Activated CD4-positive, alpha-beta T cell treated with anti-CD3 and anti-CD28 coated beads for 4 hours (primary cell): ENCODE measurements at places on chromosomes 5 and 9.

- DNase-seq: no peak
Observed at GRCh38 chr5:180290568-180291233, 1.2 kb downstream of the MAPK9 start.

DNA sequence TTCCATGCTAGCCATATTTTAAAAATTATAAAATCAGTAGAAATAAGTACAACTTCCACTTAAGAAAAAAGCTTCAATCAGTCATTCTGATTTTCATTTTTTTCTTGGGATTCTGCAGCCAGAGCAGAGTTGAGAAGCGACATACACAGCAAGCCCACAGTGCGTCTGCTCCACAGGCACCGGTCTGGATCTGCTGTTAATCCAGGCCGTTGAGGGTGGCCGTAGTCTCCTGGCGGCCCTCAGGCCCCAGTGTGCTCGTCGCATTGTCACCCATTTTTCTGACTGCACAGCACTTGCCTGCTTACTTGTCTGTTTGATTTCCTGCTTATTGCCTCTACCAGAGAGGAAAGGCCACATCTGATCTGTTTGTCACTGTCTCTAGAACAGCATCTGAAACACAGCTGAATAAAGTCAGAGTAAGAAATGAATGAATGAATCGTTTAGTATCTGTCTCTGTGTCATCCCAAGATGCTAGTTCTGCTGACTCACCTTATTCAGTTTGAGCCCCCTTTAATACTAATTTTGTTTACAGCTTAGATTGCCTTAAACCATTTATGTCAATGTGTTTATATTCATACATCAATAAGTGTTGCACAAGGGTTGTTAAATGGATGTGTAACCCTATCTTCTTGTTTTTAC lies 11.6 kb upstream of the ASPN start:
- no peak for DNase-seq

- DNase-seq: no peak
Observed at GRCh38 chr5:170315154-170315553, 17.6 kb upstream of the LCP2 start.

DNA sequence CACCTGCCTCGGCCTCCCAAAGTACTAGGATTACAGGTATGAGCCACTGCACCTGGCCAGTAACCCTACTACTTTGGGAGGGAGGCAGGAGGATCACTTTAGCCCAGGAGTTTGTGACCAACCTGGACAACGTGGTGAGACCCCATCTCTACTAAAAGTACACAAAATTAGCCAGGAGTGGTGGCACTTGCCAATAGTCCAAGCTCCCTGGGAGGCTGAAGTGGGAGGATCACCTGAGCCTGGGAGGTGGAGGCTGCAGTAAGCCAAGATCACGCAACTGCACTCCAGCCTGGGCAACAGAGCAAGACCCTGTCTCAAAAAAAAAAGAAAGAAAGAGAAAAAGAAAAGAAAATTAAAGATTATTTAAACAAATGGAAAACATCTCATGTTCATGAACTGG lies 10.3 kb downstream of the GDF9 start:
- DNase-seq: no peak

GRCh38 chr5:132224716-132225115 lies 2.9 kb downstream of the P4HA2 start:
- DNase-seq: no peak

DNA sequence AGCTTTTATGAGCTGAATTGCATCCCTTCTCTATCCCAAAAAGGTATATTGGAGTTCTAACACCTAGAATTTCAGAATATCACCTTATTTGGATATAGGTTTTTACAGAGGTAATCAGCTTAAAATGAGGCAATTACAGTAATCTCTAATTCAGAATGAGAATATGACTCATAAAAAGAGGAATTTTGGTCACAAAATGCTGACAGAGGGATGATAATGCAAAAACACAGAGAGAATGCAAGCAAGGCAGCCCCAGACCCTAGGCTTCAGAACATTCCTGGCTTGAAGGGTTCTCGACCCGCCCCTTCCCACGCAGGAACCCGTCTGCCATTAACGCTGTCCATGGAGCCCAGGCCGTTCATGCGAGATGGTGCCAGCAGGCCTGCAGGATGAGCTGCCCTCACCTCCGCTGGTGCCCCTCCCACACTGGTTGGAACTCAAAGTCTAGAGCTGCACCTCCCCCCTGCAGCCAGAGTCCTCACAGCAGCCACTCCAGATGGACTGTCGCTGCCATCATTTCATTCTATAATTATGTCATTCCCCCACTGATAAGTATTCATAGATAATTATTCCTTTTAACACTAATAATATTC lies 1173.4 kb upstream of the ACO1 start:
- no peak for DNase-seq

GRCh38 chr5:74040065-74040551 lies 414.1 kb downstream of the ARHGEF28 start:
- DNase-seq: no peak

GRCh38 chr9:94799578-94800264 lies 73.2 kb downstream of the AOPEP start:
- DNase-seq: no peak

GRCh38 chr5:103411711-103412110 lies 150.9 kb downstream of the NUDT12 start:
- no peak for DNase-seq

DNA sequence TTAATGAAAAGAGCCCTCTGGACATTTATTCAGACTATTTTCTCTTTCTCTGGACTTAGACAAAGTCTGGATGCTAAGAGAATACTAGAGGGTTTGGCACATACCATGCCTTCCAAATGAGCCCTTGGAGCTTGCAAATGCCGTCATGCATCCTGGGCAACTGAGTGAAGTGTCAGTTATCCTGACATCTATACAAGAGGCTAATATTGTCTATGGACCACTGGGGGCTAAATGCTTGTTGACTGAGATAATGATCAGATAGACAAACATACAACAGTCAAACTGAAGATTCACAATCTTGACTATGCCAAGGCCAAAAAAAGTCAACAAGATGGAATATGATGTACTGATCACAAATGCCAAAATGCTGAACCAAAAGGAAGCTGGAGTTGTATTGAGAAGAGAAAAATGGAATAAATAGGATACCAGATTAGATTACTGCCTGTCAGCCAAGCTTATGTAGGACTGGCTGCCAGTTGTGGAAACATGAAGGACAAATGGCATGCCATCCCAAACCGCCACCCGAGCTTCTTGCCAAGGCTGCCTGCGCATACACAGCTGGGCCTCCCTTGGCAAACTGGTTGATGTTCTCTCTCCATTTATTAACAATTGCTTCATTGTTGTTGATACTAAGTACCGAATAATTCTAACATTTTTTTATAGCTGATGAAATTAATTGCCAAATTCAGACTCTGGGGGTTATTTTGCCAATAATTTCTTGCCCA lies 240.1 kb upstream of the GRAMD2B start:
- DNase-seq: no peak

GRCh38 chr5:159911349-159911748 lies 4.9 kb upstream of the ADRA1B start:
- DNase-seq: no peak

GRCh38 chr5:32501071-32502002 lies 56.8 kb upstream of the ZFR start:
- no peak for DNase-seq

GRCh38 chr5:89308606-89309040 lies 425.6 kb upstream of the MEF2C start:
- DNase-seq: no peak

DNA sequence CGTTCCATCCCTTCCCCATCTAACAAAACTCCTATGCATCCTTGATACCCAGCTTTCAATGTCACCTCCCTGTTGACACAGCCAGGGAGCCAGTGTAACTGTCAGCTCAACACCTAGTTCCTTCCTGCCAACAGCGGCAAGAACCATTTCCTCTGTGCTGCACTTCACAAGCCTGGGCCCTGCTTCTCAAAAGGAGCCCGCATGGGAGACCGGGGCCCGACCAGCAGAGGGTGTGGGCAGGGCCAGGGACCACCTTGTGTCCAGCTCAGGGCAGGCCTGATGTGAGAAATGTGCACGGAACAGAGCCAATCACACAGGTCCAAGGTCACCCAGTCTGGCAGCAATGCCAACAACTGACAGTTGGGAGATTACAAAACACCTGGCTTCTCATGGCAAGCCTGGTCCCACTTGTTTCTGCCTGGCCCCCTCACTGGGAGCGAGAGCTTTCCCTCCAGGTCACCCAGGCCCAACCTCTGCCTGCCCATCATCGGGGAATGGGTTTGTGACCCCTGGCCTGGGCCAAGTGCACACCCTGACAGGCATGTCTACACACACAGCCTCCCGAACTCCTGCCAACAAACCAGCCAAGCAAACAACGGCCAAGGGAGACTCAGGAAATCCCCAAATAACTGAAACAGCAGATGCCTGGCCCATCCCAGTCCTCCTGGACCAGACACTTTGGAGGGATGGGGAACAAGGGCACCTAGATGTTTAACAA lies 3.1 kb downstream of the RNF44 start:
- peak; percentile 45 for DNase-seq

GRCh38 chr5:15092801-15093200 lies 221.2 kb upstream of the ANKH start:
- no peak for DNase-seq

DNA sequence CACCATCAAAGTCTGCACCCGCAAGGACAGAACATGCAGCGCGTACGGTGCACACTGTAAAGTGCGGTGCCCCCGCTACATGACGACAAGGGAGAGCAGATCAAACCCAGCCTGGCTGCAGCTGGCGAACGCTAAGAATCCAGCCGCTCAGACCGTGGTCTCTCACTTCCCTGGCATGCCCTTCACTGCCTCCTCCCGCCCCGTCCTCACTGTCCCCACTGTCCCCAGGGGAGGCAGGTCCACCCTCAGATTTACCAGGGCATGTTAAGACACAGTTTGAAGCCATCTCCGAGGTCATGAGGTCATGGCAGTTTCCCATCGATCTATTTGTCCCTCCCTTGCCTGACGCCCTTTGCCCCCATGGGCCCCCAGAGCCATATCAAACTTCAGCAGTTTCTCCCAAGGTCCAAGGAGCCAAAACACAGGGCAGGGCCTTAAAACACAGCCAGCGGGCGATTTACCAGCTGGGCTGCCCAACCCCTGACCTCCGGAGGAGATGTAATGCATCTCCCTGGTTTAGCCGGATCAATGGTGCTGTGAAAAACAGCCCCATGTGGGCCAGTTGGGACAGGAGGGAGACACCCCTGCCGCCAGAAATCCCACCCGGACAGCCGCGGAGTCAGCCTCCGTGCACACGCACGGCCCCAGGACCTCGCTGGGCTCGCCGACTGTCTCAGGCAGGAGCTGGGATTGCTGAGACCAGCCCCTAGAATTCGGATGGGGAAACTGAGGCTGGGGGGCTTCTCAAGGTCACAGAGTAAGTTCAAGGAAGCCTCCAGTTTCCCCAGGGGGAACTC lies 52.3 kb upstream of the FUBP3 start:
- DNase-seq: no peak

GRCh38 chr5:125894383-125894782 lies 528.8 kb upstream of the GRAMD2B start:
- no peak for DNase-seq

DNA sequence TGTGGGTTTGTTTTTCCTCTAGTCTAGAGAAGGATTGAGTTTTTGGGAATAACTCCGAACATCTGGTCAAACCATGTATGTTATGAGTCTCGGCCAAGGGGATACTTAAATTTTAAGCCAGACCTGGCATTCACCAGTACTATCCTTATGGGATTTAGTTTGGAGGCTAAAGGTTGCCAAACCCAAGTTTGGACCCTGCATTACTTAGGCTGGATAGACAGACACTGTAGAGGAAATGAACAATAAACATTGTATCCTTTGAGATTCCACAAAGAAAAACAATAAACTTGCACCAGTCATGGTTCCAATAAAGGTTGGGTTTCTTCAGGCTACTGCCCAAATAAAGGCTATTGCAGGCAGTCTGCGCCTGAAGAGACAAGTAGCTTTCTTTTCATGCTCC lies 296.7 kb upstream of the MEF2C start:
- DNase-seq: no peak
